ENCODE measurements at places on chromosomes 5 and 9.

- DNase-seq: no peak
Observed at GRCh38 chr5:151740958-151741373, 17.5 kb downstream of the ATOX1 start.

GRCh38 chr9:71941998-71942567 is 30.6 kb downstream of the C9orf85 start:
- no peak for DNase-seq

DNA sequence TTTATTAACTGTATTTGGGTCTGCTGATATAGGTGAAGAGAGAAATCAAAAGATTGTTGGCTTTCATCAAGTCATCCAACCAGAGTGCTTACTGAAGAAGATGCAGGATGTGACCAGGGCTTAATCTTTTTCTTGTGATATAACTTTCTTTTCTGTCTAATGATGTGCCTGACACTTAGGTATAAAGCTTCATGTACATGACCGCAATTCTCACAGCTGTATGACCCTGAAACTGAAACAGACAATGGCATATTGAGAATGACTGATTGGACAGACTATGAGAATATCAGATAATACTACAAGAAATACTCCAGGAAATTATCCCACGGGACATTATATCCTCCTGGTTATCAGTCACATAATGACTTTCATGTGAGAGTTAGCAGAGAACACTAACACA is 32.5 kb upstream of the FAM174A start:
- no peak for DNase-seq

DNA sequence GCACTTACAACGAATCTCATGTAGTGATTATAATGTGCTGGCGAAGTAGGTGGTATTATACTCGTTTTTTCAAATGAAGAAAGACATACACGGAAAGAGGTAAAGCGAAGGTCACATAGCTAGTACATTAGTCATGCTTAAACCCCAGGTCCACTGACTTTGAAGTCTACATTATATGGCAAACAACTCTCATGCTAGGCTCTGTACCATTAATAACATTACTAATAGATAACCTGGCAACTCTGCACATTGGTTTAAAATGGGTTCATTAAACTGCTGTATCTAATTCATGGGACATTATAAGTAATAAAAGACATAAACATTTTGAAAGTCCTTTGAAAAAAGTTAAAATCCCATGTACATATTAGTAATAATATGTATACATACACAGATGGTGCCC is 21.2 kb downstream of the FYB1 start:
- no peak for DNase-seq

- DNase-seq: no peak
Observed at GRCh38 chr5:91464886-91465646, 81.9 kb upstream of the ARRDC3 start.

DNA sequence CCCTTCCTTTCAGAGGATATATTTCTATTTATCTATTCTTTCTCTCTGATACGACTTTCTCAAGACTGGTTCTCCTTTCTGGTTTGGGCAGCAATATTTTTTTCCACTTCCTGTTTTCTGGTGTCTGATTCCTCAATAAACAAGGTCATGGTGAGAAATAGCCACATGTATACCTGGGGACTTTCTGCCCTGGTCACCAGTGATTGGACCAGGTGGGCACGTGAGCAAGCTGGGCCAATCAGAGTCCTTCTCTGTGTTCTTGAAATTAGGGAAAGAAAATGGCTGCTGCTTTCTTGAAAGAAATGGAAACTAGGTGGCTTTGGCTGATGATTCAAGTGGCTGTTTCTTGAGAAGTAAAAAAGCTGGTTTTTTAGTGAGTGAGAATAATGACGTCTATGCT is 18.4 kb upstream of the GSN start:
- DNase-seq: no peak

GRCh38 chr5:39783756-39784421 is 359.1 kb upstream of the DAB2 start:
- no peak for DNase-seq

GRCh38 chr5:134600600-134600999 is 32.0 kb downstream of the SAR1B start:
- no peak for DNase-seq

DNA sequence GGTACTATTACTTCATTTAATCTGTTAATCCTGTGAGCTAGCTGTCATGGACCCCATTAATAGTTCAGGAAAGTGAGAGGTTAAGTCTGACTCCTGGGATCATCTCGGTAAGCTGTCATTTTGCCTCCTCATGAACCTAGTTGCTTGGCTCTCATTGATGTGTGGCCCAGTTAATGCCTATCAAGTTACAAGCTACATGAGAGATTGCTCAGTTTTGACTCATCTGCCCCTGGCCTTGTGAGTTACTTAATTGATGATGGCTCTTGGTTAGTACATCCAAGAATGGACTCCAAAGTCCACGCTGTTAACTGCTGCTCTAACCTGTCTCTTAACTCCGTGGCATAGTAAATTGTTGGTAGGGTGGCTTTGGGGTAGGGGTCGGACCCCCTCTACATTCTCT is 23.9 kb downstream of the LARP1 start:
- no peak for DNase-seq

- DNase-seq: no peak
Observed at GRCh38 chr9:80143899-80144298, 572.1 kb downstream of the TLE4 start.

GRCh38 chr5:156851880-156852279 is 1.8 kb downstream of the PPP1R2B start:
- no peak for DNase-seq

DNA sequence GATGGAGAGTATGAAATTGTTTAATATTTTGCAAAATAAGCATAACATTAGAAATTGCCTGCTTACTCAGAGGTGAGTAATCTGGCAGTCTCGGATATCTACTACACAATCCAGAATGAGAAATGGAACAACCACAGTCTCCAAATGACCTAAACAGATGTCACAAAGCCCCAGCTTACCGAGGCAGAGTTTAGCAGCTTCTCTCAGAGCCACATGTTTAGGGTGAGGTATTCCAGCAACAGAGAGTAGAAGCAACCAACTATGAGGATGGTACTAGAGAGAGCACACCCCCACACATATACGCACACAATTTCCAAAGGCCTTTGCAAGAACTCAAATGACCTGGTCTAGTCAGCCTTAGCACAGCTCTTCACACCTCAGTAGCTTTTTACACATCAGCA is 122.7 kb upstream of the LPAR1 start:
- no peak for DNase-seq

- no peak for DNase-seq
Observed at GRCh38 chr9:125151730-125152129, 8.4 kb upstream of the SCAI start.

- DNase-seq: no peak
Observed at GRCh38 chr9:2725898-2726649, 8.8 kb downstream of the KCNV2 start.

GRCh38 chr5:42496397-42497156 is 73.3 kb downstream of the GHR start:
- DNase-seq: no peak

DNA sequence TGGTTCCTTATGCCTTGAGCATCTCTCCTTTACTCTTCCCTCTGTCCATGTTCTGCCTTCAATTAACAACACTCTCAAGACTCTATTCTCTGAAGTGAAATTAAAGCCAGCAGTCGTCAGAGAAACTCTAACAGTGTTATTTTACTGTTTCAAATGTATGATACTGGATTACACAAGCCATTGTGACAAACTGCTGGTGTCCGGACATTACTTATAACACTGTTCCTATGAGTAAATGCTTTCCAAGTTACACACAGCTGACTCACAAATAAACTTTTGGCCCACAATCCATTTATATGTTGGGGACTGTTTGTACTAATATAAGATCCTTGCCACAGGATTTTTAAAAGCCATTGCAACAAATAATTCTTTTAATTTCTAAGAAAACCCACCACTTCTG is 63.2 kb upstream of the GHR start:
- DNase-seq: no peak

GRCh38 chr5:65790371-65791163 is 68.6 kb downstream of the NLN start:
- DNase-seq: no peak

DNA sequence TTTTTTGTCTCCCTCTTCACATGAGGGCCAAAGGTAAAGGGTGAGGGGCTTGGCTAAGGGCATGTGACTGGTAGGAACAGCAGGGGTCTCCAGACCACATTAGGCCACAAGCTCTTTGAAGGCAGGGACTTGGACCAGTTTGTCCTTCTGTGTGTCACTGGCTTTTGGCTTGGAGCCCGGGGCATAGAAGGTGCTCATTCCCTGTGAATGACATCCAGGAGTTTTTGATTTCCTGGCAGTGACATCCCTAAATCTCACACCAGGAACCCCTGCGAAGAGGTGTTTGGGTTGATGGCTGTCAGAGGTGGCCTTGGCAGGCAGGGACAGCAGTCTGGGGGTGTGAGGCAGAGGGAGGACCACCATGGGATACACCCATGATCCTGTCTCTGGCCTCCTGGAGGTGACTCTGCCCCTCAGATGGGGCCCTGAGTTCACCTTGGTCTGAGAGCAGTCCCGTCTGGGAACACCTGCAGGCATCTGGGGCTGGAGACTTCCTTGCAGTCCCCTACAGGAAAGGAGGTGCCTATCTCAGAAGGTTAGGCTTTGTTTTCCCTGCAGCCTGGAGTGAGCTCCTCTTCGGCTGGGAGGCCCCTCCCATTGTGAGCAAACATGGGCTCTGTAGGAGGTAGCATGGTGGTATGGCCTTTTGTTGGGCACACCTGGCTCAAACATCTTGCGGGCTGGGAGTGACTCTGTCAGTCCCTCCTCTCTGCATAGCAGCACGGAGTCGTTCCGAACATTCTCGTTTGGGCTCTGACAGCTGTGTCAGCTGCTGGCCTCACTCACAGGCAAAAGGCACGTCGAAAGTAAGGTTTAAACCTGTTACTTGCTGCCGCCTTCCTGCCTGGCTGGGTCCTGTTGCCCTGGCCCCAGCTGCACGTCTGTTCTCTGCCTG is 38.6 kb upstream of the PITX1 start:
- no peak for DNase-seq

GRCh38 chr9:30012622-30013021 is 2371.8 kb upstream of the ACO1 start:
- no peak for DNase-seq

DNA sequence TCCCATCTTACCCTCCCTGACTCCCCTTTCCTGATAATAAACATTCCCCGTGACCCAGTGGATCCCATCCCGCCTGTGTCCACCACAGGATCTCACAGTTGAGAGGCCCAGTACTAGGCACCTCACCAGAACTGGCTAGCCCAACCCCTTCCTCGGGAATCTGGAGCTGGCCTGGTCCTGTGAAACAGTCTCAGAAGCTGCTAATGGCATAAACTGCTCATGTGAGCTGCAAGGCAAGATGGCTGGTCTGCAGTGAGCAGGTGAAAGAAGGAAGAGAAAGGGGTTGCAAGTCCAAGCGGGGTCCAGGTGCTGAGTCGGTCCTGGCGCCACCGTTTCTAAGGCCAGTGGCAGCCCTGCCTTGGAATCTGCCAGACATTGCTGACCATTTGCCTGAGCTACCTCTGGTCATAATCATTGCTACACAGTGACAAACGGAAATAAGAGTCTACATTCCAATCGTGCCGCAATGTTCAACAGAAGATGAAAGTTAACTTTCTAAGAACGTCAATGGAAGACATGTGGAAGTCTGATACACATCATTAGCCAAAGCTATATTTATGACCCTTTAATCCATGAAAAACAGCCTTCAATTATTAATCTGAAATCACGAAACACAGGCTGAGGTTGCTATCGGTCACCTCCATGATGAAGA is 33.7 kb downstream of the DNAH5 start:
- DNase-seq: no peak

GRCh38 chr5:112186401-112186990 is 232.6 kb downstream of the EPB41L4A start:
- DNase-seq: no peak

DNA sequence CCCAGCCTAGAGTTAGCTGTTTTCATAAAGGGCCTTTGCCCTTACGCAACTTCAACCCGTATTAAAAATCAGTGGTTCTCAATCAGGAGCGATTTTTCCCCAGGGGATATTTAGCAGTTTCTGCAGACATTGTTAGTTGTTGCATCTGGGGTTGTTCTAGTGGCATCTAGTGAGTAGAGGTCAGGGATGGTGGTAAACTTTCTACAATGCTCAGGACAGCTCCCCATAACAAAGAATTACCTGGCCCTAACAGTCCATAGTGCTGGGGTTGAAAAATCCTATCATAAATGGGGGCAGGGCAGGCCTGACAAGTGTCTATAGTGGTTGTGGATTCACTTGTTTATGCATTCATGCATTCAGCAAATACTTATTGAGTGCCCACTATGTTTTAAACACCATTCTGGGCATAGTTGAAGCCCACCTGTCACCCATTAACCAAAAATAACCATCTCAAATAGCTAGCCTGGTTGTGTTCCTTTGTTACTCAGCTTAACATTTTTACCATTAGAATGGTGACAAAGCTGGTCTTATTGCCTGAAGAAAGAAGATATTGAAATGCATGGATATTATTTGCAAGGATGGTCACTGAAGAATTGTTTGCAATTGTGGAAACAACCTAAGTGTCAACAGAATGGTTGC is 15.9 kb upstream of the FGF1 start:
- no peak for DNase-seq

Data from stimulated activated CD4-positive, alpha-beta T cell treated with anti-CD3 and anti-CD28 coated beads, Interleukin-15, amount 100 ng/mL, for 1 hour (primary cell).